ENCODE measurements at places on chromosomes 3 and 15.

- DNase-seq: no peak
These were observed 69.3 kb upstream of the SMAD3 start for GRCh38 chr15:66996094-66996493.

DNA sequence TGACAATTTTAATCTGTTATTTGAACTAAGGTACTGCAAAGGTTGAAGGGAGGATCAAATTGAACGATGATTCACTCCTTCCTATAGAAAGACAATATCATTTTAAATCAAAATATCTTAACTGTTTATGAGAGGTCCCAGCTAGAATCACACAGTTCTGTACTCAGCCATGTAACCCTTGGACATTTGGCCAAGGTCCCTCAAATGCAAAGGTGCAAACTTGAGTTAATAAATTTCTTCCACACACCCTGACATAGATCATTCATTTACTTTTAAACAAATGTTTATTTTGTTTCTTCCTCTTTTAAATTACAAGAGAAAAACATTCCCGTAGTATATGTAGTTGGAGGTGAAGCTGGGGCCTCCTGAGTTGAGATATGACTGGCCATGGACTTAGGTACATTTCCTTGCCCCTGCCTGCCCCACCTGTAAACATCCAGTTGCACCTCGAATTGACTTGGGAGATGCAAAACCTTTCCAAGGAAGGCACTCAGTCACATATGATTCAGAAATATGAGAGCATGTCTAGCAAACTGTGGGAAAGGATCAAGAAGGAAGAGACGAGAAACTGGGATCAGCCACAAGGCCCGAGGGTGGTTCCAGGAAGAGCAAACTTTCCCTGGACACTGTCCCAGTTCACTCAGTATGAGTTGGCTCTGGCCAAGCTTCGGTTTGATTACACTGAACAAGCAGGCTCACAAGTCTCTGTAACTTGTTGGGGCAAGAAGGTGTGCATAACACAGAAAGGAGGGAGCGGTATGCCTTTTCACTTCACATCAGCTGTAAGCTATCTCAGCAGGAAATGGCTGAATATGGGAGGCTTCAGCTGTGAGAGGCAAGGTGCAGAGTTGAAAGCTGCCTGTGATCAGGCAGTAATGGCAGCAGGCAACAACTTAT, 6.7 kb downstream of the TNFSF10 start:
- DNase-seq: no peak

DNA sequence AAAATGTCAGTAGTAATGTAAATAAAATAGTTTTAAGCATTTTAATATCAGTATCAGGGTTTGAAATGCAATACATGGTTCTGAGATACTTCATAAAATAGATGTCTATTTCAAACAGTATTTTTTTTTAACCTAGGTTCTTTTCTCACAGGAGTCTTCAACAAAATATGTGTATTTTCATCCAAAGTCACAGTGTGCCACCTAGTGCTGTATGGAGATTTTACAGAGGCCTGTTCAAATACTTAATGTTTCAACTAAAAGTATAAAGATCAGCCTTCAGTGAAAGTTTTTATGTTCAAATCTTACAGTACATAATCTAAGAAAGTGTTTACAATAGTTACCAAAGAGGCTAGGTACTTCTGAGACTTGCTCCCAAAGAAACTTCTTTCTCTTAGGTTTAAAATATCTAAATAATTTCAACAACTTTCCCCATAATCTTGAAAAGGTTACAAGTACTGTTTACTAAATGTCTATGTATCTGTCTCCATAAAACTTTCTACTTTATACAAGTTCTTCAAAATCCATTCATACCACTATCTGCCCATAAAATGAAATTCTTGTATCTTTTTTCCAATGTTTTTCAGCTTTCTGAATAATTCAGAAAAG, 38.3 kb downstream of the SCAPER start:
- no peak for DNase-seq

- no peak for DNase-seq
These were observed 22.9 kb downstream of the MYLK start for GRCh38 chr3:123861081-123861836.

- DNase-seq: no peak
These were observed 68.5 kb upstream of the SLC2A2 start for GRCh38 chr3:171095063-171095462.

DNA sequence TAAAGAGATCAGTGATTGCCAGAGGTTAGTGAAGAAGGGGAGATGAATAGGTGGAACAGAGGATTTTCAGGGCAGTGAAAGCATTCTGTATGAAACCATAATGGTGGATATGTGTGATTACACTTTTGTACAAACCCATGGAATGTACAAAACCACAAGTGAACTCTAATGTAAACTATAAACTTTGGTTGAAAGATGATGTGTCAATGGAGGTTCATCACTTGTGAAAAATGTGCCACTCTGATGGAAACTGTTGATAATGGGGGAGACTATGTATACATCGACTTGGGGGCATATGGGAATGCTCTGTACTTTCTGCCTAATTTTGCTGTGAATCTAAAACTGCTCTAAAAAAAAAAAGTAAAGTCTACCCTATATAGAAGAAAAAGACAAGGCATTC, 68.7 kb upstream of the ARHGEF3 start:
- DNase-seq: no peak

DNA sequence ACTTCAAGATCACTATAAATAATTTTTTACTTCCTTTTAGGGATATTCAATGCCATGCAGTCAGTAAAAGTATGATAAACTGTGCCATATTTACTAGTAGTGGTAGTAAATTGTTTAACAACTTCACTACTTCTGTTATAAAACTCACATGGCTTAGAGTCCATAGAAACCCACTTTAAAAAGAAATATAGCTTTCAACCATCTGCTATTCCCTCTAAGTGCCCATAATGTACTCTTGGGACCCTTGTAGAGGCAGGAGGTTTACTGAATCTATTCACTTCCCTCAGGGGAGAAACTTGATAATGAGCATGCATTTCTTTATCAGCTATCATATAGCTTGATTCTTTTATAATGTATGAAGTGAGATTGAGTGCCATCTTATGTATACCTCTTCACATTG, 1448.4 kb upstream of the ALCAM start:
- no peak for DNase-seq

- no peak for DNase-seq
These were observed 355.0 kb upstream of the CFAP20DC start for GRCh38 chr3:59404851-59405250.

GRCh38 chr3:156670077-156670476, 4.3 kb upstream of the TIPARP start:
- no peak for DNase-seq

DNA sequence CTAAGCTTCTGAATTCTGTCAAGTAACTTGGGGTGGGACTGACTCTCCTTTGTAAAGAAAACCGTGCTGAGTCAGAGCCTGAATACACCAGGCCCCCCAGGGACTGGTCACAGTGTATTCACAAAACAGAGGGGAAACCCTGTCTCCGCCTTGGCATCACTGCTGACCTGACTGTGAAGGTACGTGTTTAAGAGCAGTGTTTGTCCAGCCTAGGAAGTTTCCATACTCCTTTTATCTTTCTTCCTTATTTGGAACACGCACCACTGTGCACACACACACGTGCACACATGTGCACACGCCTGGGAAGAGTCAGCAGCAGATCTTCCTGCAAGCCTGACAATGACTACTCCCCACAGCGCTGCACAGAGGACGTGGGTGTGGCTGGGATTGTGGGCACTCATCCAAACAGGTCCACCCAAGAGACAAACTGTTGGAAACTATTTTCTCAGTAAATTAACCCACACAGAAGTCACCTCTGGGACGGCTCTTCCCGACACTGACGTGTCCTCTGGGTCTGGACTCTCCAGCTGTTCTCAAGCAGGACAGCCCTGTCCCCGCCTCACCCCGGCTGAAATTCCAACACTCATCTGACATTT, 87.7 kb downstream of the ATP10A start:
- no peak for DNase-seq

- no peak for DNase-seq
These were observed 27.4 kb upstream of the FRMD5 start for GRCh38 chr15:44222478-44222877.

DNA sequence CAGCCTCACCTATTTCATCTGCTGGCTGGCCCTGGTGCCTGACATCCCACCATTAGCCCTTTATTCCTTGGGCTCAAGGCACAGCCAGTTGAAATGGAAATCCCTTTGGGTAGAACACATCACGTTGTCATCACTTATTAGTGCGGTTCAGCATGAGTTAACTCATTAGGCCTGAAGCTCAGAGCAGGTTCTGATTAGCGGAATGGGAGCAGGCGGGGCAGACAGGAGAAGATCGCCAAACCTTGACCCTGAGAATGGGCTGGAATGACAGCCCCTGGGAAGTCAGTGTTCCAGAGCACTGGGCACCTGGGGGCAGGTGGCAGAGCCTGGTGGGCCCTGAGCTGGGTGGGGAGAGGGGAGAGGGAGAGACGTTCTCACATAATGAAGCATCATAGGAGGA, 5.8 kb downstream of the ITGA11 start:
- DNase-seq: no peak

GRCh38 chr3:90016555-90016954, 909.1 kb downstream of the EPHA3 start:
- no peak for DNase-seq

- DNase-seq: no peak
These were observed 32.0 kb downstream of the TAMM41 start for GRCh38 chr3:11814663-11815062.

- DNase-seq: no peak
These were observed 7.6 kb downstream of the ULK3 start for GRCh38 chr15:74835312-74835823.

- DNase-seq: no peak
These were observed 52.2 kb upstream of the STXBP5L start for GRCh38 chr3:120855665-120856437.

DNA sequence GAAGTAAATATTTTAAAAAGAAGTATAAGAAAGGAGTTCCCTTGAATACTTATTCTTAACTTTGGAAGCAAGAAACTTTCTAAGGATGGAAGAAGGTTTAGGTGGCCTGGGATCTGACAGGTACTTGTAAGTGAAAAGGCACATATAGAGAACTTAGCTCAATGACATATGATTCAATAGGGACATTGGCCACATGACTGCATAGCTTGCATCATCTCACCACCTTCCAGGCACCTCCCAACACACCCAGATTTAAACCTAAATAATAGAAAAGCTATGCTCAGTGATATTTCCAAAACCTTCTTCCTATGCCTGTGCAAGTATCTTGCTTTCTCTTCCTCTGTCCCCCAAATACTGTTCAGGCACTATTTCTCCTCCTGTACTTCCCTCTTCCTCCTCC, 4.7 kb upstream of the P2RY1 start:
- DNase-seq: no peak

- no peak for DNase-seq
These were observed 828.2 kb upstream of the CFAP20DC start for GRCh38 chr3:59878038-59878427.

- no peak for DNase-seq
These were observed 83.6 kb downstream of the RAP2B start for GRCh38 chr3:153245661-153246060.

GRCh38 chr3:61032991-61033390, 218.3 kb downstream of the FHIT start:
- DNase-seq: no peak

DNA sequence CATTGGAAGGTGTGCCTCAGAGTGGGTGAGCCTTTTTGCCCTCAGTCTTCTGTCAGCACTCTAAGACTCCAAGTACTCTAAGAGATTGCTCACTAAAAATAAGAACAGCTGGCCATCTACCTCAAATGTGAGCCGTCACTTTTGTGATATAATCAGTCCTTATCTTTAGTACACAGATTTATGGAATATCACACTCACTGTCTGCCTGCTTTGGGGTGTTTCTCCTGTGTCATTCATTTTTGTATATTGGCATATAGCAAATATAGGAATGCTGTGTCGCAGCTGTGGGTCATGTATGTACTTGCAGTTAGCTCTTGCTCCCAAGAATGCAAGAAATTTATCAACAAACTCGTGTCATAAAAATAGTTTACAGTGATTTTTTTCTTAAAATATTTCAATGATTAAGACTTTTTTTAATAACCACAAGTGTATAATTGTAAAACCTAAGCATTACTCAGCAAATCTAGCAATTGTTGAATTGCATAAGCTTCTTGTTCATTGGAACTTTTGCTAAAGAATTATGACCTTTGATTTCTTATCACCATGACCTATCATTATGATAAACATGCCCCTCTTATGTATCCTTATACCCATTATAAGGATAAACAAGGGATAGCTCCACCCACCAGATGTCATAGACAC, 18.8 kb downstream of the SETD5 start:
- no peak for DNase-seq

GRCh38 chr3:31166249-31166885, 271.9 kb upstream of the GADL1 start:
- no peak for DNase-seq

All from activated naive CD8-positive, alpha-beta T cell treated with anti-CD3 and anti-CD28 coated beads, Interleukin-2, amount 50 U/mL, for 16 hours (primary cell).